ENCODE measurements at places on chromosomes 12 and 14.

GRCh38 chr14:46646796-46647195 is 4.8 kb downstream of the RPL10L start:
- no peak for DNase-seq

GRCh38 chr12:119649202-119649808 is 18.6 kb upstream of the PRKAB1 start:
- DNase-seq, result no peak

GRCh38 chr12:24470050-24470449 is 478.9 kb downstream of the BCAT1 start:
- DNase-seq, result no peak

DNA sequence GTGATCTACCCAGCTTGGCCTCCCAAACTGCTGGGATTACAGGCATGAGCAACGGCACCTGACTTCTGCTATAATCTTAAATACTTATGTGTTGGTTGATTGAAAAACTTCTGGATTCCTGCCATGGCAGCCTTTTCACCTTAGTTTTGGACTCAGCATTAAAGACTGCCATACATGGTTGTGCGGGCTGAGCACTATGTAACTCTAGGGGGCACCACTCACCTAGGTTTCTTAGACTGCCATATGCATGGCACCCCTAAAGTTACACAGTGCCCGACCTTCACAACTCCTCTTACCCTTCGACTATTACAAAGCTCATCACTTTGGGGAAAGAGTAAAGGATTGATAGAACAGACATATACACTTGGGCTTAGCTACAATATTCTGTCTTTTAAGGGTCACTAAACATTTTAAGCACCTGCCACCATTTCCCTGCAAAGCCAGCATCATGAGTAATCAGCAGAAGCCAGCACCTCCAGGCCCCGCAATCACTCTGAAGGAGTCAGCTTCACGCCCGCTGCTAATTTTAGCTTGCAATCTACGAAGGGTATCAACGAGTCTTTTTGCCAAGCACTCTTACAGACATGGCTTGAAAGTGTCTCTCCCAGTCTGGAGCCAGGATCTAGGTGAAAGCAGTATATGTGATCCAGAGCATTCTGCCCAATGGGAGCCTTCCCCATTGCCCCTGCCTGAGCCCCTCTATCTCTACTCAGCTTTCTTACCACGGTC is 59.8 kb downstream of the SUDS3 start:
- no peak for DNase-seq

GRCh38 chr14:74134484-74134883 is 49.7 kb downstream of the LIN52 start:
- no peak for DNase-seq

- no peak for DNase-seq
Measured at GRCh38 chr12:49793620-49794019, 34.6 kb downstream of the NCKAP5L start.
